Sigmoid colon (tissue), 7 donors: ENCODE measurements at places on chromosomes 7 and 10. TPM values are rescaled to one million over a fixed set of nuclear protein-coding genes. Genes with fewer than 3 reads are reported as not detected.

Gene SH3PXD2A
- 19.0 TPM for polyA plus RNA-seq

Gene CHST12
- polyA plus RNA-seq, result 1.2 TPM

DNA sequence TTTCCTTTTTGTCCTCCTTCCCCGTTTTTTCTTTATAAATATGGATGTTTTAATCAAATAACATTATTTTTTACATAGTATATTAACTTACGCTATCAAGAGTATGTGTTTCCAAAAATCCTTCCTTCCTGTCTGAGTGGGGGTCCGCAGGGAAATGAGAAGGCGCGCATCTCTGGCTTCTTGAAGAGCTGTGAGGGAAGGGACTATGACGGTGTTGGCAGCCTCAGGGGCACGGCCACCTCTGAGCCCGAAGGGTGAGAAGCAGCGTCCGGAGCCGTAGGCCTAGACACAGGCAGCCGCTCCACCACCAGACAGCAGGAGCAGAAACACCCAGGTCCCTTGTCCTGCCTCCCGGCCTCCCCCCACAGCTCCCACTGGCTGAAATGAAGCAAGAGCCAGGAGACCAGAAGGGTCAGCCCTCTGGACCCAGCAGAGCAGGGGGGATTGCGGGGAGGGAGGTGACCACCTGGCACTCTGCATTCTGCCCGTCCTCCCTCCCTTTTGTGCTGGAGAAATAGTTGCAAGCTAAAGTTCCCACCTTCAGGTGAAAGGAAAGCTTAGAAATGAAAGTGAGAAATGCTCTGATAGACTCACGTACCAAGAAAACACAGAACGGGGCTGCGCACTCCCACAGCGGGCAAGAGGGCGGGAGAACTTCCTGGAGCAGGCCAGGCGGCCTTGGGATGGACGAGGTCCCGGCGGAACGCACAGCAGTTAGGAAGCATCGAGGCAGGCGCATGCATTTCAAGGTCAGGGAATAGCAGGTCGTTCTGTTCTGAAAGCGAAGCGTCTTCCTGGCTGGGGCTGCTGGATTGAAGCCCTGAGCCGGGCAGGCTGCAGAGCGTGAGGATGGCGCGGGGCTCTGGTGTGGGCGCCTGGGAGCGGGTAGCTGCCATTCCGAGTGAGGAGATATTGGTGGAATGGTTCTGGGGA lies 105.5 kb downstream of the GALNT11 start:
- DNase-seq, result no peak

GRCh38 chr10:16583382-16583781 lies 61.7 kb upstream of the C1QL3 start:
- DNase-seq, result no peak

DNA sequence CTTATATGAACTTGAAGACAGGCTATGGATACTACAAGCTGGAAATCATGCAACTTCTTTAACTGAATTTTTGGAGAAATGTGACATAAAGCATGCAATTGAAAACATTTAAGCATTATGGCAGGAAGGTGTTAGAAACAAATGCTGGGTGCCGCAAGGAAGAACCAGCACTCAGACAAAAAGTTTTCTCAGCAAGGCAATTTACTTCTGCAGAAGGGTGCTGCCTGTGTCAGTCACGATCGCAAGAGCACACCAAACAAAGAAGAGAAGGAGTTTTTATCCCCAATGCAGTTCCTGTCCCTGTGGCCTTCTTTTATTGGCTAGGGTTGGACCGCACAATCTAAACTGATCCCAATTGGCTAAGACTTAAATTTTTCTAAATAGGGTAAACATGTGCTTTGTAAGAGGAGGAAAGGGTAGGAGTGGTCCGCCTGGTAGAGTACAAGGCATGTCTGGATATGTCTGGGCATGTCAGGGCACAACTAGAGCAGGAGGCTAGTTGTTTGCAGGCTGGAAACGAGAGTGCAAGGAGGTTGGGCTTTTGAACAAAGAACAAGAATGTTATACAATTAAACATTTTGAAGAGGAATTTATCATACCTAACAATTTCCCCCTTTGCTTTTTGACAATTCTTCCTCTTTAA lies 109.6 kb upstream of the FAM3C start:
- DNase-seq, result no peak

- DNase-seq, result no peak
Observed at GRCh38 chr10:20858292-20859124, 38.6 kb downstream of the NEBL start.

DNA sequence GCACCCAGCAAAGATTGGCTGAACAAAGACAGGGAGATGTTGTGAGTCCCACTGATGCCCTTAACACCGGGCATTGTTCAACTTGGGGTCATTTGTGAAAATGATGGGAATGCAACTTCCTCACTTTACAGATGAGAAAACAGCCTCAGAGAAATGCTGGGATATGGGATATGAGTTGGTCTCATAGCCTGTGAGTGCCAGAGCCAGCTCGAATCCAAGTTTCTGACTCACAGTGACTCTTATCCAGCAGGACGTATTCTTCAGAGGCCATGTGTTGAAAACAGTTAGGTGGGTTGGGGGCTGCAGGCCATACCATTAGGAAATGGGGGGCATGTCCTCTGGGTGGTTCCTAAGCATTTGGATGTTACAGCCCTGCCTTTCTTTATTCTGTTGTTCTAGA lies 45.2 kb downstream of the KIAA1217 start:
- DNase-seq, result no peak

DNA sequence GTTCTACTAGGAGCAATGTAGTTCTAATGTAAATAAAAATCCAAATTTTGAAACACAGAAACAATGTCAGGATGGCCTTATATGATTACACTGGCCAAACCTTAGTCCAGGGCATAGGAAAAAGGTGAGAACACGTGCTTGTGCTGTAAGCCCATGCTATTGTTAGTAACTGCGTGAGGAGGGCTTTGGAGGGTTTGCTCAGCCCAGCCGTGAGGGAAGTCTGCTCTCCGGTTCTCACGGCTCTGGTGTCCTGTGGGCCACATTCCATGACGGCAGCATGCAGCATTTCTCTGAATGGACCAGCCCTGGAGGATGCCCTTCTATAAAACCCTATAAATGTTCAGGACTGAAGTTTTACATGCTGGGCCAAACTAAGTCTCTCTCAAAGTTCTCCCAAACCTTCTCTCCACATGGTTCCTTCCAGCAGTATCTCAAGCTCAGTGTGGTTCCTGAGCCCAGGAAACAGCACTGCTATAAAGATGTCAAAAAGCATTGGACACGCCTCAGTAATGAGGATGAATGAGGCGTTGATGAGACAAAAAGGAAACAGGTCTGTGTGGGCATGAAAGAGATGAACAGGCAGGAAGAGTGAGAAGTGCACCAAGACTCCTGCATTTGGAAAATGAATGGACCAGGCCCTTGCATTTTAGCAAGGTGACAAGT lies 174.8 kb upstream of the CDCA7L start:
- DNase-seq, result no peak

GRCh38 chr10:126094537-126094936 lies 198.2 kb downstream of the FANK1 start:
- no peak for DNase-seq
